ENCODE measurements at places on chromosomes 7 and 10.

- DNase-seq = no peak
These were observed 21.1 kb downstream of the CRPPA start for GRCh38 chr7:16399916-16400892.

- peak; percentile 54 for DNase-seq
These were observed 1.5 kb downstream of the DUSP5 start for GRCh38 chr10:110498982-110499795.

DNA sequence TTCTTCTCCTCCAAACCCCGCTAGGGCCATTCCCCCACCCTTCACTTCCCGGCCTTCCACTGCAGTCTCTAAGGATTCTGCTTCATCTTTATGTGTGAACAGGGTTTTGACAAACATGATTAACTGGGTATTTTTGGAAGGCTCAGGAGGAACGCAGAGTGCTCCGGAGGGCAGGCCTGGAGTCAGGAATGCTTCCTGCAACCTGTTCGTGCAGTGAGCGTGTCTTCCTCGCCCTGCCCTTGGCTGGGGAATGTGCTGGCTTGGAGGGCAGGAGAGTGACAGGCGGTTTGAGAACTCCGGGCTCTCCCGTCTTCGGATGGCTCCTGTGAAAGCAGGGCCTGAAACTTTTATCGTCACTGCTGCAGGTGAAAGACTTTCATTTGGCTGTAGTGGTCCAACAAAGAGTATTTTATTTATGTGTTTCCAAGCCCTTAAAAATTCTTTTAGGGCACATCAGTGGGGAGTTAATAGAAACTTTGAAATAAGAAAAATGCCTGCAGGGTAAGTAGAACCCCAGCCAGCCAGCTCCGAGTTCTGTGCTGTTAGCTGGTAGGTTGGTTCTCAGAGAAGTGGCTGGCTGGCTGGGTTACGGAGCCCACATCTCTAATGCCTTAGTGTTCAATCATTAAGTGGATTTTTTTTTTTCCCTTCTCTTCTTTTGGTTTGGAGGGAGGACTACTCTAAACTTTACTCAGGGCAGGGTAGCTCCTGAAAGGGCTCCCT lies 51.0 kb downstream of the TCF7L2 start:
- no peak for DNase-seq

DNA sequence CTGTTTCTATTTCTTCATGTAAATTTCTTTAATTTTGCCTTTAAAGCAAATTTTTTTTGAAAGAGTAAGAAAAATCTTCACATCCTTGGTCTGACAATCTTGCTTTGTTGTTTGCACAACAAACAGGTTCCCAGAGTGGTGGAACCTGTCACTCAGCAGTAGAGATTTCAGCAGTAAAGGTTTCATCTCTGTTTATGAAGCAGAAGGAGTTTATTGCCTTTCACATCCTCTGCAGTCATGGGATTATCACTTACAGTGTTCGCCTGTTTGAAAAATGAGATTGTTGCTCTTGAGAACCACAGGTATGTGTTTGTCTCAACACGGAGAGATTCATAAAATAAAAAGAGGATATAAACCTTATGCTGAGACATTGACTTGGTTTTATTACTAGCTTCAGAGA lies 342.6 kb downstream of the IPMK start:
- DNase-seq = no peak

- DNase-seq = no peak
These were observed 49.9 kb downstream of the PWWP2B start for GRCh38 chr10:132446661-132447445.

DNA sequence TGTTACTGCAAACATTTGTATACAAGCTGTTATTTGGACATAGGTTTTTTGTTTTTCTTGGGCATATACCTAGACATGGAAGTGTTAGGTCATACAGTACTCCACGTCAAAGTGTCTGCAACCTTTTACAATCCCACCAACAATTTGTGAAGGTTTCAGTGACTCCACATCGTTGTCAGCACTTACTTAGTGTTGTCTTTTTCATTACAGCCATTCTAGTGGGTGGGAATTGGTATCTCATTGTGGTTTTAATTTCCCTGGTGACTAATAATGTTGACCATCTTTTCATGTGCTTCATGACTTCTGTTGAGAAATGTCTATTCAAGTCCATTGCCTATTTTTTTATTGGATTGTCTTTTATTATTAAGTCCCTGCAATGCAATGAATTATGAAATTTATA lies 95.0 kb downstream of the UBE3C start:
- DNase-seq = no peak

- no peak for DNase-seq
These were observed 353.1 kb downstream of the GPR37 start for GRCh38 chr7:124412531-124412930.

- DNase-seq = no peak
These were observed 164.9 kb upstream of the RHOBTB1 start for GRCh38 chr10:61108915-61109314.

GRCh38 chr7:114875186-114875585 lies 46.7 kb upstream of the MDFIC start:
- no peak for DNase-seq

DNA sequence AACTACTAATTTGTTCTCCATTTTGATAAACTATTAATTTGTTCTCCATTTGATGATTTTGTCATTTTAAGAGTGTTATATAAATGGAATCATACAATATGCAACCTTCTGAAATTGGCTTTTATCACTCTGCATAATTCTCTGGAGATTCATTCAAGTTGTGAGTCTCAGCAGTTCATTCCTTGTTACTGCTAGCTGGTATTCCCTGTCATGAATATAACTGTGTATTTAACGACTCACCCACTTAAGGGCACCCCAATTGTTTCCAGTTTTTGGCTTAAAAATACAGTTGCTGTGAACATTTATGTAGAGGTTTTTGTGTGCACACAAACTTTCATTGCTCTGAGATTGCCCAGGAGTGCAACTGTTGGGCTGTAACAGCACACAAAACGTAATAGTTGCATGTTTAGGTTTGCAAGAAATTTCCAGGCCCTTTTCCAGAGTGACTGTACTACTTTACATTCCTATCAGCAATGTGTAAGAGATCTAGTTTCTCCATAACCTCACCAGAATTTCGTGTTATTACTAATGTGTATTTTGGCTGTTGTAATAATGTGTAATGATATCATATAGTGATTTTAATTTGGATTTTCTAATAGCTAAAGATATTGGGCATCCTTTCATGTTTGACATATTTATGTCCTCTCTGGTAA lies 153.2 kb upstream of the ADCY1 start:
- peak; percentile 17 for DNase-seq

GRCh38 chr7:158284617-158285382 lies 302.8 kb downstream of the PTPRN2 start:
- DNase-seq = no peak

DNA sequence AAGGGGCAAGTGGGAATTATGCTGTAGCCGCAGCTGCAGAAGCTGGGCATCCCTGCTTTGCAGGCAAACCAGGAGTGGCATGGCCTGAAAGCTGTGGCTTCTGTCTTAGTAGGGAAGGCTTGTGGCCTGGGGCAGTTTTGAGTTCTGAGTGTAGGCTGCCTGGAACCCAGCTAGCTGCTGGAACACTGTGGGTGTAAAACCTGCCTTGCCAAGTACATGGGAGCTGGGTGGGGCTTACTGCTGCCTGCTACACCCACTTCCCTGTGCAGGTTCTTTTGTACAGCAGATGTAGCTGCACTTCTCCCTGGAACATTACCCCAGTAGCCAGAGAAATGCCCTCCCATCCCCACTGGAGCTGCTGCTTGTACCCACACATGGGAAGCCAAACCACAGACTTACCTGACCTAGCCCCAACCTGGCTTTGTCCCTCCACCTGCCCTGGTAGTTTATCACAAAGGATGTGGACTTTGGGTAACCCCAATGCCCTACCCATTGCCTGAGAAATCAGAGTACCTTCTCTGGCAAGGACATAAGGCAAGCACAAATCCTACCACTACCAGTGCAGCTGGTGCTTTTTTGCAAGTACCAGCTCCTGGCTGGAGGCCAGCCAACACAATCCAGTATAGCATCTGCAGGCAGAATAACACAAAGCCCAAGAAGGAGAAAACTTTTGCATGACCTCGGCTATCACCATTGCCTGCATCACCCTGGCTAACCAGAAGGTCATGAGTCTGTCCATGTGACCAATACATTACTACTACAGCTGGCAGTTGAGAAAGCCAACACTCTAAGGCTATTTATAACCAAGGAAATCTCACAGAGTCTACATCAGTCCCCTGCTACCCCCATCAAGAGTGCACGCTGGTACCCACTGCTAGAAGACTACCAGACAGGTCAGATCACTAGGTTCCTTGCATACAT lies 26.5 kb upstream of the PPP1R3A start:
- DNase-seq = no peak

GRCh38 chr7:84138411-84138810 lies 56.2 kb downstream of the SEMA3A start:
- no peak for DNase-seq

GRCh38 chr10:113199459-113199858 lies 249.4 kb downstream of the TCF7L2 start:
- DNase-seq = no peak

DNA sequence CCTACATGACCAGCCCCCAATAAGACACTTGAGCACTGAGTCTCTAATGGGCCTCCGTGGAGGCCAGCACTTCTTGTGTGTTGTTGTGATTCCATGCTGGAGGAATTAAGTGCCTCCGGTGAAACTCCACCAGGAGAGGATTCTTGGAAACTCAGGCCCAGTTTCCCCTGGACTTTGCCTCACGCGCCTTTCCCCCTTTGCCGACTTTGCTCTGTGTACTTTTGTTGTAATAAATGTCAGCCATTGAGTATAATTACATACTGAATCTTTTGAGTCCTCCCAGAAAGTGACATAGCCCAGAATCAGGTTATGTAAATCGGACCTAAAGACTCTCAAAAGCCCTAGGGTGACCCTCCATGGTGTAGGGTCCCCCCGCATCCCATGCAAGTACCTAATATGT lies 82.4 kb downstream of the DLG5 start:
- no peak for DNase-seq

Data from GM04504 (cell line).